ENCODE measurements at places on chromosomes 16 and 17. TPM values are rescaled to one million over a fixed set of nuclear protein-coding genes. Genes with fewer than 3 reads are reported as not detected.

KRT24 gene
- polyA plus RNA-seq, result 116 TPM

CTU2 gene
- 10.4 TPM for polyA plus RNA-seq

CD7 gene
- 3.1 TPM for polyA plus RNA-seq

SOST gene
- polyA plus RNA-seq, result not detected

KRT17 gene
- 92.9 TPM for polyA plus RNA-seq

MYH11 gene
- 421 TPM for polyA plus RNA-seq

VAT1L gene
- 0.13 TPM for polyA plus RNA-seq

GALK1 gene
- 29.5 TPM for polyA plus RNA-seq

AGRP gene
- polyA plus RNA-seq, result not detected

ALDH3A1 gene
- polyA plus RNA-seq, result 202 TPM

HSD11B2 gene
- 10.7 TPM for polyA plus RNA-seq

APOBR gene
- polyA plus RNA-seq, result 1.2 TPM

GSG1L gene
- polyA plus RNA-seq, result 0.19 TPM

VMO1 gene
- polyA plus RNA-seq, result 1.3 TPM

TAOK2 gene
- polyA plus RNA-seq, result 15.6 TPM

CHST5 gene
- 0.13 TPM for polyA plus RNA-seq

NKD1 gene
- 2.0 TPM for polyA plus RNA-seq
